ENCODE measurements at places on chromosomes 5 and 9.

GRCh38 chr5:177086654-177087397, at the start of gene FGFR4:
FGFR4 (plus strand) TSS chr5:177086915; CDS start chr5:177089603, 2,688 bp downstream.
- DNase-seq, result peak; percentile 78

DNA sequence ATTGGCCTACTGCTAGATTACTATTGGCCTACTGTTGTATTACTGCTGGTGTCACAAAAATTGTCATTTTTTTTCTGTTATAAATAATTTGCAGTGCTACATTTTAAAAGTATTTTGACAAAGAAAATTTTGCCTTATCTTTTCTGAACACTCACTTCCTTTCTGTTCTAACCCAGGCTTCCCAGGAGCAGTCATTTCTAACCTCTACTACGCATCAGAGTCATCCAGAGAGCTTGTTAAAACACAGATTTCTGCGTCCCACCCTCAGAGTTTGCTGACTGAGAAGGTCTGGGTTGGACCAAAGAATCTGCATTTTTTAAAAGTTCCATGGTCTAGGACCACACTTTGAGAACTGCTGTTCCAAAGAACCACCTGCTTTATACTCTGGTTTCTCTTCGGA, 306.1 kb downstream of the GLIS3 start:
- no peak for DNase-seq

DNA sequence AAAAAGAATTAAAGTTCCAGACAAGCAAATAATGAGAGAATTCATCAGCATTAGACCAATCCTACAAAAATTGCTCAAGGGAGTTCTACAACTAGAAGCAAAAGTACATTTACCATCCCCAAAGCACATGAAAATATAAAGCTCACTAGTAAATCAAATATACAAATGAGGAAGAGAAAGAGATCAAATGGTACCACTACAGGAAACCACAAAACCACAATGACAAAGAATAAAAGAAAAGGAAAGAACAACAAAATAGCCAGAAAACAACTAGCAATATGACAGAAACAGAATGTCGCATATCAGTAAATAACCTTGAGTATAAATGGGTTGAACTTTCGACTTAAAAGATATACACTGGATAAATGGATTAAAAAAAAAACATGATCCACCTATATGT, 739.0 kb downstream of the DTWD2 start:
- no peak for DNase-seq

DNA sequence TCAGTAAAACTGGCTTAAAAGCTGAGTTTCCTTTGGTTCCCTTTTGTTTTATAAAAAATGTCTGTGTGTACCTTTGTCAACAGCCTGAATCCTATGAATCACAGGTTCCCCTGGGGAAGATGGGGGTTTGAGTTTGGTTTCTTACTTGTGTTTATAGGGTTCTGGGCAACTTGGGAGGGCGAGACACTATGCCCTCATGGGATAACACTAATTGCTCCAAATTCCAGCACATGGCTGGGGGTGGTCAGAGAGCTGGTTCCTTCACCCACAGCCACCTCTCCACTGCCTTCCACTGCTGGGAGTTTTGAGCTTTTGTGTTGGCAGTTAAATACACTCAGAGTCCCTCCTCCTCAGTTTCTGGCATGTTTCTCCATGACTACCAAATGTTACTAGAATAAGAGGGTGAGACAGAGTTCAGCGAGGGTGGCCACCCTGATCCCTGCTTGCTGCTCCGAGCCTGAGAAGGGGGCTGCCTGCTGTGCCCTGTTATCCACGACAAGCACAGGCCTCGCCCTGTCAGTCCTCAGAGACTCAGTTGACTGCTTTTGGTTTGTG, 83.0 kb upstream of the EPB41L4B start:
- peak; percentile 31 for DNase-seq

- DNase-seq, result peak; percentile 39
Observed at GRCh38 chr9:16527573-16527972, 342.9 kb downstream of the BNC2 start.

DNA sequence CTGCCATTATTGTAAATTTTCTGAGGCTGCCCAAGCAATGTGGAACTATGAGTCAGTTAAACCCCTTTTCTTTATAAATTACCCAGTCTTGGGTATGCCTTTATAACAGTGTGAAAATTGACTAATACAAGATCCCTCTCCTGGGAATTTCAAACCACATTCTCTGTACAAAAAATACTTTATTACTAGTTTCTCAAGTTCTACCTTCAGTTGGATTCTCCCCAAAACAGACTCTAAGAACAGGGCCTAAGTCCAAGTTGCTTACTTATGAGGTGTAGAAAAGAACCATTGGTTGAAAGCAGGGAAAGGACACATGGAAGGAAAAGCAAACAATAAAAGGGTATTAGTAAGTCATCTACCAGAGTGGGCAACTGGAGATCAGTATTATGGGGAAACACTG, 343.2 kb downstream of the TMEM232 start:
- no peak for DNase-seq

GRCh38 chr5:176736301-176736930, 73.9 kb upstream of the UNC5A start:
- DNase-seq, result no peak

- DNase-seq, result no peak
Observed at GRCh38 chr5:9622971-9623421, 7.2 kb downstream of the TAS2R1 start.

DNA sequence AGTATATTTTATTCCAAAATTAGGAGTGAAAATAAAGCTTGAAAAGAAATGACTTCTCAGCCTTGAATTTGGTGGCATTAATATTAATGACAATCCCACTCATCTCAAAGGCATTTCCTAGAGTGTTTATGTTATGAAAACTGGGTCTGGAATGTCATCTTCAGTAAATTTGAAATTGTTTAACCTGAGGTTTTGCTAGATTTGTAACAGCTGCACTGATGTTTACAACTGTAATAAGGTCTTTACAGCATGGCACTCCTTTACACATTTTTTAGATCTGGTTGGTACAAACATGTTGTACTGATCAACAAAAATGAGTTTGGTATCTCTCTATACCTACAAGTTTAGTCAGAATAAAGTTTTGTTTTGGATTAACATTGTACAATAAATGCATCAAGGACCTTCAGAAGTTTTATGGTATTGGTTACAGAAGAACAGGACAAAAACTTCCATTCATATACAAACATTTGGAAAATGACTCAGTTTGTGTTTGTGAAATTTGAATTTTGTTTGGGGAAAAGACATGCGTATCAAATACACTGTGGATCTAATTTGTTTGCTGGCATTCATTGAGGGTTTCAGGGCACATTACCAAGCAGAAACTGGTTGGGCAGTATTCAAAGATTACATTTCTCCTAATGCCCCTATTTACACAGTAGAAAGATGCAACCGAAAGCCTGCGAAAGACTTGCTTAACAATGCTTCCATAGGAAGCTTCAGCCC, 11.6 kb downstream of the FANCC start:
- no peak for DNase-seq

- DNase-seq, result no peak
Observed at GRCh38 chr5:179268966-179269693, 76.1 kb downstream of the ADAMTS2 start.

- no peak for DNase-seq
Observed at GRCh38 chr5:176406436-176407052, 9.8 kb downstream of the CLTB start.

- no peak for DNase-seq
Observed at GRCh38 chr5:179327021-179327735, 18.1 kb downstream of the ADAMTS2 start.

- DNase-seq, result no peak
Observed at GRCh38 chr5:11293523-11293922, 532.5 kb upstream of the DAP start.

GRCh38 chr9:3125602-3126405, 281.9 kb upstream of the PUM3 start:
- DNase-seq, result no peak

- DNase-seq, result peak; percentile 68
Observed at GRCh38 chr9:93951655-93952118, 3.5 kb downstream of the BARX1 start.

- no peak for DNase-seq
Observed at GRCh38 chr9:33307067-33307466, 16.8 kb downstream of the NFX1 start.

GRCh38 chr9:98806394-98807035, 955 bp upstream of the GALNT12 start:
- no peak for DNase-seq

GRCh38 chr9:87516222-87516925, 18.7 kb downstream of the DAPK1 start:
- no peak for DNase-seq

DNA sequence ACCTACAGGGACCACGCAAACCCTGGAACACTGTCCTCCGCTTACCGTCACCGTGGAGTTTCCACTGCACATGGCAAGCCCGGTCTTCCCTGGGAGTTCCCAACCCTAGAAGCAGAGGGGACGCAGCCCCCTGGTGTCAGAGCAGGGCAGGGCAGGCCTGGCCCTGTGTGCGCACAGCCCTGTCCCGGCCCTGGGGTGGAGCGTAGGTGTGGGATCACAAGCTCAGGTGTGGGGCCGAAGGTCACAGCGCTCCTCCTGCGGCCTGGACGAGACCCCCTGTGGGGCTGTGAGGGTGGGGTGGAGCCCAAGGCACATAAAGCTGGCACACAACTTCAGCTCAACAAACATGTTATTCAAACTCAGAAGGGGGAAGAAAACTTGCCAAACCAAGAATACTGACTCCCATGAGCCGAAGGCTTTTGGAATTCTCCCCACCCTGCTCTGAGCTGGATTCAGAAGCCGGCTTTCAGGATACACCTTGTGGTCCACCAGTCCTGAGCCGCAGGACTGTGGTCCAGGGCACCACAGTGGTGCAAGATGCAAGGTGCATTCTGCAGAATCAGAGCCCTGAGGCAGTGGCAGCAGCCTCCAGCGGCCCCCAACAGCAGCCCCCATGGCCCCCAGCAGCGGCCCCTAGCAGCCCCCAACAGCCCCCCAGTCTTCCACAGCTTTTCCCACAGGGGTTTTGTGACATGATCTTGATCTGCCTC, 11.8 kb upstream of the EXOC3 start:
- DNase-seq, result peak; percentile 76

DNA sequence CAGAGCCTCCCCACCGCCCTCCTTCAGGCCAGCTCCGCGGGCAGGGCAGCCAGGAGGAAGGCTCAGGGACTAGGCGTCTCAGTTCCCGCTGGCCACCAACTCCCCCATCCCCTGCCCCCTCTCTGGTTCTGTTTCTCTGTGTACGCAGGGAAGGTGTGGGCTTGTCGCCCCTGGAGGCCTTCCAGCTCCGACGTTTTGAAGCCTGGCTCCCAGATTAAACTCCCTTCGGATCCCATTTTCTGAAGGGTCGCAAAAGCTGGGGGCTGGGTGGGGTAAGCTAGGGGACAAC, 346 bp downstream of the ATOX1 start:
- DNase-seq, result no peak

DNA sequence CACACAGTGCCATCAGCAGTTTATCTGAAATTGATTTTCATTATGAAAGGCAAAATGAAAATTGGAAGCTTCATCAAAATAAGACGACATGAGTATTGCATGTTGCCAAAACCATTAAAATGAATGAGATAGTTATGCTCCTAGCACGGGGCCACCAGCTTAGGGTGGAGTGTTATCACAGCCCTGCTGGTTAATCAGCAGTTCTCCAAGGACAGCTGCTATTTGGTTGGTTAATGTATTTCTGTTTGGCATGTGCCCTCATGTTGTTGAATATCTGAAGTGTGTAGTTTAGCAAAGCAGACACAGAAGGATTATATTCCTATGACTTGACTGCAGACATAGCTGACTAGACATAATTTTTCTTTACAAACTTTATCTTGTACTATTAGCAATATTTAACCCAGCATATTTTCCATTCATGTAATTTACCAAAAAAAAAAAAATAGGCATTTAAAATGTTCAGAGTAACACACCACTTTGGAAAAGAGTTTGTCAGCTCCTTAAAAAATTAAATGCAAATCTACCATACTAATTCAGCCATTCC, 98.6 kb upstream of the PIK3R1 start:
- DNase-seq, result no peak

DNA sequence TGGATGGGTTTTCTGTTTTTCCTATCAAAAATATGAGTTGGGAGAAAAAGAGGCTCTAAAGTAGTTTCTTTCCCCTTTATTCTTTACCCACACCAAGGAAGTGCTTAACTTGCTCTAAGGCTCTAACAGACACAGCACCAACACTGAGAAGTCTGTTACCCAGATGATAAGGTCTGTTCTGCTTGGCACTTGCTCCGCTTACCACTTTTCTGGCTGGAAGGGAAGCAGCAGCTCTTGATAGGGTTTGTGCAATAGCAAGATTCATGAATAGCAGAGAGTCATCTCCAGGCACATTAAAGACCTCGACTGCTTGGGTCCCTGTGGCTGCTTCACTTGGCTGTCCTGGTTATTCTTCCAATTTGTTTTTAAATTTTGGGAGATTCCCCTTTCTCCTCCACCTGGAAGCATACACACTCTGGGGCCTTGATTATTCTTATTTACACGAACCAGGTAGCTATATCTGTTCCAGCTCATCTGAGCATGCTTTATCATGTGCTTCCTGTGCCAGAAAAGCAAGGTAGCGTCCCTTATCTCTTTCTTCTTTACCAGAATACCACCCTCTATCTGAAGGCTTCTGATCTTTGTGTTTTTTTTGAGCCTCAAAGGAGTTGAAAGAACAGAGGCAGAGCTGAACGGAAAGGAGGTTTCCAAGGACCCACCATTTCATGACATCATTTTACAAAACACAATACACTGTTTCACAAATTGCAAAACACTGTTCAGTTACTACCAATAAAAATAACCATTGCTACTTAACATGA, 24.8 kb downstream of the PPP3R2 start:
- DNase-seq, result no peak

DNA sequence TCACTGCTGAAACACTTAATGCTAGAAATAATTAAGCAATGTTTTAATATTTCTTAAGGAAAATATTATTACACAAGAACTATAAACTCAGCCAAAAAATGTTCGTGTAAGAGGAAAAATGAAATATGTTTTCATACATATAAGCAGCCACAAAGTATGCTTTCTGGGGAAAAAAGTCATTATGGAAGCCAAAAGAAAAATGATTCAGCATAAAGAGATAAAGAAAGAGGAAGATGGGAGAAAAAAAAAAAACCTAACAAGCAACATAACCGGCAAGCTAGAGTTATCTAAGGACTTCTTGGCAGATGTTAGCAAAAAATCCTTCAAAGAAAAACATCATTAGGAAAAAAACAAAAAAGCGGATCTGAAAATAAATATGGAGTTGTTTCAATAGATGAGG, 179.1 kb downstream of the MUSK start:
- DNase-seq, result no peak

GRCh38 chr9:130260816-130261765, 4.5 kb upstream of the HMCN2 start:
- no peak for DNase-seq

DNA sequence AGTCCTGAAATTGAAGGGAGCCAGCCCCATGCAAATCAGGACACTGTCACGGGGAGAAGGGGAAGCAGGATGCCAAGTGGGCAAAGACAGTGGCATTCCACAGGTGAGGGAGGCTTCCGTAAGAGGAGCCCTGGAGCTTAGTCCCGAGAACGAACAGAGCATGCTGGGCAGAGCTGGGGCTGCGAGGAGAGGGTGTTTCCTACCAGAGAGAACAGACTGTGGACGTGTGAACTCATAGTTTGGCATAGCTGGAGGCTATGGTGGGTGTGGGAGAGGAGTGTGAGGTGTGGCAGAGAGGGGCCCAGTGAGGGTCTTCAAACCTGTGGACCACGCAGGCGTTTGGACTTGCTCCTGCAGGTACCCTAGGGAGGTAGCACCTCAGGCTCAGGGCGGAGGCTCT, 102.8 kb upstream of the SMIM23 start:
- no peak for DNase-seq

GRCh38 chr9:28563291-28563934, 990.1 kb upstream of the C9orf72 start:
- DNase-seq, result no peak

GRCh38 chr9:19028835-19029451, 4.1 kb downstream of the SAXO1 start:
- peak; percentile 61 for DNase-seq
